ENCODE measurements at places on chromosomes 1 and 21.

DNA sequence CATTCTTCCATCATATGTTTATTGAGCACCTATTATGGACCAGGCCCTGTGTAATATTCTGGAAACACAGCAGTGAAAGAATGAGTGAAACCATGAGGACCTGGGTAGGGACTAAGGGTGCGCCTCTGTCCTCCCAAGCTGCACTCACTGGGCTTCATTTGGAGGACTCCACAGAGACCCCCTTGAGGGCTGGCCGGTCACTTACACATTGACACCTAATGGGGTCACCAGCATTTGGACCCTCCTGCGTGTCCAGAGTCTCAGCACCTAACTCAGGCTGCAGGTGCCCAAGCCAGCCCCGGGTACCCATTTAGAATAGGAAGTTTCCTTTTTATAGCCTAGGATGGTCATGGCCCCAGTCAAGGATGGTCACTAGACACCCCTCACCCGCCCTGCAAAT, 2.8 kb upstream of the FNDC5 start:
- DNase-seq: no peak

- DNase-seq: no peak
These were observed 122.5 kb downstream of the LHX4 start for GRCh38 chr1:180352588-180352987.

GRCh38 chr1:206451134-206451686, 19.1 kb upstream of the IKBKE start:
- no peak for DNase-seq

DNA sequence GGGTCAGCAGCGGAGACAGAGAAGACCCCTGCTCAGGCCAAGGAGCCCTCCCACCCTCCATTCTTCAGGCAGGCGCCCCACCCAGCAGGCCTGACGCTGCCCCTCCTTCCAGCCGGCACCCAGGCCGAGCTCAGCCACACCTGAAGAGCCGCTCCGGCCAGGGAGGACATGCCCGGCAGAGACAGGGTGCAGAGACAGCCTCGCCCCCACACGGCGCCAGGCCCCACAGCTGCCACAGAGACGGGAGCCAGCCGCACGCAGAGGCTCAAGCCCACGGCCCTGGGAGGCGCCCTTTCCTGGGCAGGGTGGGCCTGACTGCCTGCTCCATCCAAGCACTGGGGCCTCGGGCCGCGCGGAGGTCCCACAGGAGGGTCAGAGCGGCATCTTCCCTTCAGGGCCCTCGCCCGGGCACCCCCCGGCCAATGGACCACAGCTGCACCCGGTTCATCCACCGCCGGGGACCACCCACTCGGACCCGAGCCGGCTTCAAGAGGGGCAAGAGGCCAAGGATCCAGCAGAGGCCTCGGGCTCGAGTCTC, 5.2 kb downstream of the TTLL10 start:
- DNase-seq: no peak

GRCh38 chr21:41610042-41610839, 102.3 kb upstream of the TMPRSS2 start:
- DNase-seq: no peak

DNA sequence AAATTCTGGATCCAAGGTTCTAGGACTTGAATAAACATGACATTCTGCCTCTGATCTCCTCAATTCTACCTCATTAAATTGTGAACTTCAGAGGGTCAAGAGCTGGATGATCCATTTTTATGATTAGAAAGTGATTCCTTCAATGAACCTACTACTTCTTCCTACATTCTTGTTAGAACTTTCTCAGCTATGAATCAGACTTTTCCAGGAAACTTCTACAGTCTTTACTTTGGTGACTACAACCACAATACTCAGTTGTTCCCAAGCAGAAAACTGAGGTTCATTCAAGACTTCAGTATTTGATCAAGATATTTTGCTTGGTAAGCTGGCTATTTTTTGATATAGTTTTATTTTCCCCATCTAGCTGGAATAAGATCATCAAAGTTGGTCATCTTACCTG, 51.4 kb downstream of the CDC7 start:
- DNase-seq: no peak

GRCh38 chr1:165671526-165671925, 26.8 kb downstream of the ALDH9A1 start:
- no peak for DNase-seq

GRCh38 chr1:67514786-67515185, 84.6 kb upstream of the SERBP1 start:
- DNase-seq: no peak

- no peak for DNase-seq
These were observed 51.5 kb downstream of the PTPRF start for GRCh38 chr1:43582162-43582566.

- DNase-seq: peak; percentile 21
These were observed 2.9 kb upstream of the PDZK1IP1 start for GRCh38 chr1:47192458-47193384.

- no peak for DNase-seq
These were observed 8.3 kb downstream of the ADAR start for GRCh38 chr1:154599658-154600057.

DNA sequence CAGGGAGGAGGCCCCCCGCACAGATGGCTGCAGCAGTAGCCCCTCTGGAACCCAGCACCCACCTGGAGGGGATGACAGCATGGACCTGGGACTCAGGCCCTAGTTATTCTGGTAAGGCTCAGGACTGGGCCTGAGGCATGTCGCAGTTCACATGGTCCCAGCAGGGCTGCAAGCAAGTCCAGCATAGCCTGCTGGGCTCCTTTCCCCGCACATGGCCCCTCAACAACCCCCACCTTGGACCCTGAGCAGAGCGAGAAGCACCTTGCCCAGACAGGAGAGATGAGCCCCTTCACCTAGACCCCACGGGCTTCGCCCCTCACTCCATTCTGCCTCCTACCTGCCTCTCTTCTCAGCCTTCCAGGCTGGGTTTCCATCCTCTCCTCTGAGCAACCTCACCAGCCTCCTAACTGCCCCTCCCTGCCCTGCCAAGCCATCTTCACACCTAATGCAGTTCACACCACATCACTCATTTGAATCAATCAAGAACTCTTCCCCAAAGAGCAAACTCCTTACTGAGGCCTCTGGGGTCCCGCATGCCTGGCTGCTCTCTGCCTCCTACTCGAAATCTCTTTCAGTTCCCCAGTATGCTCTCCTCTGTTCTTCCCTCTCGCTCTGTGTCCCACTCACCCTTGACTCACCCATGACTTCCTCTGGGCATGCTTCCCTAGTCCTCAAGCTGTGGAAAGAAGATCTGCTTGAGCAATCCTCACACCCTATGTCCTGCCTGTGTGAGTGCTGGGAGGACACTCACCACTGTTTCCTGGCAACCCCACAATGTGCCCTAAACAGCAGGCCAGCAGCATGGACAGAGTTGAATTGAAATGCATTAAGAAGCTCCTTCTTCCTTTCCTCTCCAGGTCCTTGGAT, 9.4 kb upstream of the THEMIS2 start:
- no peak for DNase-seq

GRCh38 chr1:153929981-153930948, 7.5 kb upstream of the GATAD2B start:
- no peak for DNase-seq

DNA sequence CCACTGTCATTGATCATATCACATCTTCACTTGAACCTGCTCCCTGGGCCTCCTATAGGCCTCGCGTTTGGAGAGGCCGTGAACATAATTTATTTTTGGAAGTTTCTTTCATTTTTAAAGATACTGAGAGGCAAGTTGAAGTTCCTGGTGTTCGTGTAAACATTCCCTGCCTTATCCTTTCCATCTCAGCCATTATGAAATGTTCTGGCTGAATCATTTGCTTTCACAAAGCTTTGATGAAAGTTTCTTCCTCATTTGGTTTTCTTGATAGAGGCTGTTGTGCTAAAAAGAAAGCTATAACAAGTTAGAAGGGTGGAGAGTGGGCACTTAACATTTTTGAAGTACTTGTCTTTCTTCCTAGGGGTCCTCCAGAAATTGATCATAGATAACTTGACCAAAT, 15.5 kb downstream of the CAMTA1 start:
- no peak for DNase-seq

DNA sequence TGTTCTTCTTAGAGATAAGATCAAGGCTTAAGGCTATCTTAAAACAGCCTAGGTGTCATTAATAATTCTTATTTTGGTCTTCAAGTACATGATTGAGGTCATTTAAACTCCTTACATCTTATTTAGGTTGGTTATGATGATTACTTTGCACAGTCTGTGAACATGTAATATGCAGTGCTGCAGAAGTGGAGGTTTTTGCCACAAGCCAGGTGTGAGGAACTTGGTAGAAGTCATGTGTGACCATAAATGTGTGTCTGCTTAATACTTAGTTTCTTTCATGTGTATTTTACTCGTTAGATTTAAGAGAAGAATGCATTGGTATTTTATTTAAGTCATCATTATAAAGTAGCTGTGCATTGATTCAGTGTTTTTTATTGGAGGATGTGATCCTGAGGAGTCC, 10.1 kb downstream of the ATG4C start:
- DNase-seq: no peak

GRCh38 chr1:203504400-203505250, 10.7 kb downstream of the OPTC start:
- DNase-seq: peak; percentile 47

DNA sequence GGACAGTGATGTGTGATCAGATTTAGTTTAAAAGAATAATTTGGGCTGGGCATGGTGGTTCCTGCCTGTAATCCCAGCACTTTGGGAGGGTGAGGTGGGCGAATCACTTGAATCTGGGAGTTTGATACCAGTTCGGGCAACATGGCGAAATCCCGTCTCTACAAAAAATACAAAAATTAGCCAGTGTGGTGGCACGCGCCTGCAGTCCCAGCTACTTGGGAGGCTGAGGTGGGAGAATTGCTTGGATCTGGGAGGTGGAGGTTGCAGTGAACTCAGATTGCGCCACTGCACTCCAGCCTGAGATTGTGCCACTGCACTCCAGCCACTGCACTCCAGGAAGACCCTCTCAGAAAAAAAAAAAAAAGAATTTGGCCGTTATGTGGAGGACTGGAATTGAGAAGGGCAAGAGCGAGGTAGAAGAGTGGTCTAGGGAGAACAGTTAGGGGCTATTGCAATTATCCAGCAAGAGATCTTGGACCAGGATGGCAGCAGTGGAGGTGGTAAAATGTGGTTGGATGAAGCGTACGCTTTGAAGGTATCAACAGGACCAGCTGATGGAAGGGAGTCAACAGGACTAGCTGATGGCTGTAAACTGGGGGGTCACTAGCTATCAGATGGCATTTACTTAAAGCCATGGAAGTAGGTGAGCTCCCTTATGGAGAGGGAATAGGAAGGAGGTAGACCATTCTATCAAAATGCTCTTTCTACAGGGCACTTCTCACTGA, 9.6 kb downstream of the BTBD19 start:
- DNase-seq: no peak

DNA sequence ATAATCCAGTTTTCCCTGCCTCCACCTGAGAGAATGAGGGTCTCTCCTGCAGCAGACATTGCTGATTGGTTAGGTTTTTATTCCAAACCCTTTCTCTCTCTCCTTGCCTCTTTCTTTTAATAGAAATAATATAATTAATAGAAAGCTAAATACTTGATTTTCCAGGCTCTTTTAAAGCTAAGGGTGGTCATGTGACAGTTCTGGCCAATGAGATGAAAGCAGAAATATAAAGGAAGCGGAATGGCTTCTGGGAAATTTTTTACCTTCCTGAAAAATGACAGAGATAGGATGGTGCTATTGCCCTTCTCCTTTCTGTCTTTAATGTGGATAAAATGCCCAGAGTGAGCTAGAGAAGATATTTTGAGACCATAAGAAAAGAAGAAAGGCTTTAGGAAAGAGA, 35.6 kb downstream of the DNAI4 start:
- DNase-seq: no peak

DNA sequence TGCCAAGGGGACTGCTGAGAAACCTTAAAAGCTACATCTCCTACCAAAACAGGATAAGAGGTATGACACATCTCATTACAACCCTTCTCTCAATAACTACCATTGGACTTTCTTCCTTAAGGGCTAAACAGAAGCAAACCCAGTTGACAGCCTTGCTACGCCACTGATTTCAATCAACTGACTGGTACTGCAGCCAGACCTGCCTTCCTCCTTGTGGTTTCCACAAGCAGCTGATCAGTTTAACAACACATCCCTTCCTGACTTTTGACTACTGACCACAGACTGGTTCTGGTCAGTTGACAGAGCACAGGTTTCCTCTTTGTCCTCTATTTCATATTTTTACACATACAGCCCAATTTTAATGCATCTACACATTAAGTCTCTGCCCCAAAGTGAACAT, 108.8 kb downstream of the ADAMTS1 start:
- DNase-seq: no peak

DNA sequence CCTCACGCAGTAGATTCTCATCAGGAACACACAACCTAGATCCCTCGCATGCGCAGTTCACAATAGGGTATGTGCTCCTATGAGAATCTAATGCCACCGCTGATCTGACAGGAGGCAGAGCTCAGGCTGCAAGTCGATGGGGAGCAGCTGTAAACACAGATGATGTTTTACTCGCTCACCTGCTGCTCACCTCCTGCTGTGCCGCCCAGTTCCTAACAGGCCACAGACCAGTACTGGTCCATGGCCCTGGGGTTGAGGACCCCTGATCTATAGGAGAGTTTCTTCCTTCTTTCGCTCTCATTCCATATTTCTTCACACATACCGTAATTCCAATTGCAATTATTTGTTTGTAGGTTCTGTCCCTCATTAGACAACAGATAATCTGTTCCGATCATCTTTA, 103.4 kb downstream of the CLEC20A start:
- no peak for DNase-seq

DNA sequence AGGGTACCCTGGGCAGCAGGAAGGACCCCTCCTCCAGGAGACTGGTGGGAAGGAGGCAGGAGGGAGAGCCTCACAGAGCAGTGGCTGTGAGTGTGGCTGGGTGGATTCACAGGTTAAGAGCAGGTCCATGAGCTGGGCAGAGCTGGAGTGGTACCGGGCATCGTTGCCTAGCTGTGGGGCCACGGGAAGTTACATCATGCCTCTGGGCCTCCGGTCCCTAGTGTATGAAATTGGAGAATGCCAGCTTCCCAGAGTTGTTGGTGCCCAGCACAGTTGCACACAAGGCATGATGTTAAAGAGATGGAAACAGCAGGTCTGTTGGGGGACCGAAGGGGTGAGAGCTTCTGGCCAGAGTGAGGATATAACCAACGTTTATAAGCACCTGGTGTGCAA, 18.5 kb downstream of the FOXO6 start:
- DNase-seq: no peak

DNA sequence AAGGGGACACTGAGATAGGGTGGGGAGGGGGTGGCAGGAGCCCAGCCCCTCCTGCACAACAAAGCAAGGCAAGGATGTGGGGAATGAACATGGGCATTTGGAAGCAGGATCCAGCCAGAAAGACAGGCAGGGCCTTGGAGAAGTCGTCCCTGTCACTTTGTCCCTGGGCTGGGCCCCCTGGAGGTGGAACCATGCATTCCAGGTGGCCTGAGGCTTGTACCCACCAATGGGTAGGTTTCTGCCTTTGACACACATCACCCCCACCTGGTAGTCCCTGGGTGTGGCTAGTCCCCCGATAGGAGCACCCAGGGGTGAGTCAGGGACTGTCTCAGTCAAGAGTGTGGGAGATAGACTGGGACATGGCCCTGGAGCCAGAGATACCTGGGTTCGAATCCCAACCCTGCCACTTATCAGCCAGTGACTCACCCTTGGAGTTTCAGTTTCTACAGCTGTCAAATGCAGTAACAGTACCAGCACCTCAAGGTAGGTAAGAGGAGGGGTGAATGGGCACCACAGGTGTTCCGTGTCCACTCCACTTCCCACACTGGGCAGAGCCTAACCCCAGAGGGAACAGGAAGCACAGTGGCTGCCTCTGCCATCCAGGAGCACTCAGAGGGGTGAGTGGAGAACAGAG, 10.0 kb downstream of the PLA2G2D start:
- no peak for DNase-seq

Measured in T-helper 1 cell (primary cell).